Stimulated activated CD4-positive, alpha-beta T cell treated with anti-CD3 and anti-CD28 coated beads, Interleukin-1b, Interleukin-23, amount 100 ng/mL, for 24 hours (primary cell): ENCODE measurements at places on chromosomes 12 and 14.

GRCh38 chr14:100528962-100529560 lies 58.2 kb downstream of the BEGAIN start:
- DNase-seq: no peak

- no peak for DNase-seq
These were observed 58.9 kb downstream of the BCL11B start for GRCh38 chr14:99213101-99213500.

DNA sequence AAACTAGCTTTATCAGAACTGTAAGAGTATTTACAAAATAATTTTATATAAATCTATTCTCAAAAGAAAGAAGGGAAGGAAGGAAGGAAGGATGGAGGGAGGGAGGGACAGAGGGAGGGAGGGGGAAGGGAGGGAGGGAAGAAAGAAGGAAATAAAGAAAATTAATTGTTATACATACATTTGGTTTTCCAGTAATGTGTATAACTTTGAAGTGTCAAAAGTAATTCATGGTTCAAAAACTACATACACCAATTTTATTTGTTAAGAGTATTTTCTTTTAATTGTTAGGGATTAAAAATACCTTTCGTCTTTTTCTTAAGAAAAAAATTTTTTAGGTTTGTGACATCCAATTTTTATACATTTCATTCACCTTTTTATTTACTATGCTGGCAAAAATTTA lies 17.5 kb upstream of the KCNC2 start:
- DNase-seq: no peak

- no peak for DNase-seq
These were observed 5.0 kb upstream of the SLC38A4 start for GRCh38 chr12:46830731-46831334.

GRCh38 chr12:50584135-50584534 lies 79.3 kb downstream of the DIP2B start:
- DNase-seq: no peak

DNA sequence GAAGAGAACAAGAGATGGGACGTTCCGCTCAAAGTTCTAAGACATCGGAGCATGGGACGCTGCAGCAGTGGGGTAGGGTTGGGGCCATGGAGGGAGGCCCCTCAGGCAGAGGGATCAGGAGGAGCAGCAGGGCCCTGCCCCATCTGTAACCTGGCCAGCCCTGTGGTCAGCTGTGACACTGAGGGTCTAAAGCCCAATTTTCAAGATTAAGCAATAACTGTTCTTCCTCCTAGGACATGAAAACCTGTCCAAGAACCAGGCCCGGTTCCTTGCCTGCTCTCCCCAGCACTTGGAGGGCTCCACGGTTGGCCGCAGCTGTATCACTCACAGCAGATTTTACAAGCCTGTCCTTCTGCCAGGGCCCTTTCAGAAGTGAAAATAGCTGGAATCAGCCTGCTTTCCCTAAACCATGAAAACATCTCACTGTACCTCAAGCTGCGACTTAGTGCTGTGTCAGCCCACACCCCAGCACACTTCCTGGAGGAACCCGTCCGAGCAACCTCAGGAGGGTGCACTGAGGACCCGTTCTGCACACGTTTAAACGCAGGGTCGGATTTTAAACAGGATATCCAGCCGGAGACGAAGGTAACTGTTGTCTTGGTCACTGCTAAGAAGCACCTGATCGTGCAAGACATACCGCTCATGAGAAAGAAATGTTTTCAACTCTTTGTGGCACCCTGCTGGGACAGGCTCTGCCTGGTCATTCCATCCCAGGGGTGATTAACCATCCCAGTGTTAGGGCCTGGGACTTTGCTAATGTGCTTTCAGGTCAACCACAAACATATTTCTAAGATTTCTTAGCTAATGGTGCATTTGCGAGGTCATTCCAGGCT lies 201.9 kb upstream of the DIO3 start:
- DNase-seq: no peak

- DNase-seq: no peak
These were observed 324.5 kb downstream of the PCNX1 start for GRCh38 chr14:71231521-71232393.
